ENCODE measurements at places on chromosomes 12 and 14.

- DNase-seq: no peak
Observed at GRCh38 chr12:47549258-47549657, 156.6 kb downstream of the RPAP3 start.

DNA sequence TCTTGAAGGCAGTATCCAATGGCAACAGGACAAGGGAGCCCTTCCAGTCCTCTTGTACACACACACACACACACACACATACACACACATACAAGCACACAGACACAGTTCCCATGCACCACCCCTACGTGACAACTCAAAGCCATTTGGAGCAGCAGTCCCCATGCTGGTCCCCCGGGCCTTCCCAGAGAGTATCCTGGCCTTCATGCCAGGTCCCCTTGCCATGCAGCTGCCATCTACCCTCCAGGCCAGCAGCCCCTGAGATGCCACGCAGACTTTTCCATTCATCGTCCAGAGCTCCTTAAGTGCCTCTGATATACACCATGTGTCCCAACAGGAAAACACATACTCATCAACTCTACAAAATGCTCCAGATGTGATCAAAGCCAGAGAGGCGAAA is 159.5 kb downstream of the ANO2 start:
- DNase-seq: no peak

GRCh38 chr12:25266497-25266896 is 15.8 kb upstream of the KRAS start:
- DNase-seq: no peak

- DNase-seq: no peak
Observed at GRCh38 chr12:76644950-76645349, 85.4 kb upstream of the OSBPL8 start.

DNA sequence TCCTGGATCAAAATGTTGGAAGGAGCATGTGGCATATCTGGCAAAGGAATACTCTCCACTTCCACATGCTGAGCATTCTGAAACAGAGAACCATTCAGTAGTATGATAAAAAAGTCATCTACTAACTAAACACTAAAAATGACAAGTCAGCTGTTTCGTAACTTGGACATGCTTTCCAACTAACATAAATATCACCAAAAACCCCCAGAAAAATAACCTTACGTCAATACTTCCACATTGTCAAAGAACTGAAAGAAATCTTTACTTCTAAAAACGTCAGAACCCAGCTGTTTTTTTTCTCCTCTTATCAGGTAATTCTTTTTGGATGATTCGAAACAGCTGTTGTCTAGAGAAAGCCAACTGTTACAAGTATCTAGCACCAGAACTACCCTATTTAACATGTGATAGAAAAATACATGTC is 8.2 kb downstream of the WBP11 start:
- DNase-seq: no peak

DNA sequence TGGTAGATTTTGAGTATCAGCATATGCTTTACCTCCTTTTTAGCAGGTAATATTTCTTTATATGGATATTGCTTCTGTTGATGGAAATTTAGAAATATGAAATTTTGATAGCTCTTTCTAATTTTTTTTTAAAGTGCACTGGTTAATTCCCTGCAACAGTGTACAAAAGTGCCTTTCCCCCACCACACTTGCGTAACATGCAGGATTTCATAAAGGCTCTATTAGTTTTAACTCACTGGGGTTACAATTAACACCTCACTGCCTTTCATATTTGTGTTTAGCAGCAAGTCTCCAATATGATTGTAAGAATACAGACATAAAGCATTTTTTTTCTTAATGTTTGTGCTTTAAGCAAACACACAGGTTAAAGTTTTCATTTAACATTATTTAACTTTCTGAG is 25.6 kb downstream of the MNAT1 start:
- DNase-seq: no peak

DNA sequence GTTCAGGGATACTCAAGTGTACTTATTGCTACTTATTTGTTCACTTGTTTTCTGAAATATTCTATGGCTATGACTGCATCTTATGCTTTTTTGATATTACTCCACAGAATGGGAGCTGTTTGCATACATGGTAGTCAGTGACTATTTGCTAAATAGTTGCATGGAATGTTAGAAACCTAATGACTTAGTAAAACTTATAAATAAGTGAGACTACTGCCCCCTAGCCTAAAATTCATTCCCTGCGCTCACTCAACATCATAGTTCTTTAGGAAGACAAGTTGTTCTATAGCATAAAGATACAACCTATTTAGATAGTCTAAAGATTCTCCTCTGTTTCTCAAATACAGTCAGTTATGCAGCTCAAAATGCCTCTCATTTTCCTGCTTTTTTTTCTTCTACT is 305.5 kb downstream of the CEP128 start:
- DNase-seq: no peak

- no peak for DNase-seq
Observed at GRCh38 chr12:53956251-53956887, 1.7 kb downstream of the HOXC12 start.

- no peak for DNase-seq
Observed at GRCh38 chr12:131211340-131211938, 257.7 kb downstream of the ADGRD1 start.

- DNase-seq: no peak
Observed at GRCh38 chr14:97177635-97178034, 380.5 kb downstream of the VRK1 start.

GRCh38 chr12:30286345-30286926 is 409.2 kb downstream of the IPO8 start:
- DNase-seq: no peak

DNA sequence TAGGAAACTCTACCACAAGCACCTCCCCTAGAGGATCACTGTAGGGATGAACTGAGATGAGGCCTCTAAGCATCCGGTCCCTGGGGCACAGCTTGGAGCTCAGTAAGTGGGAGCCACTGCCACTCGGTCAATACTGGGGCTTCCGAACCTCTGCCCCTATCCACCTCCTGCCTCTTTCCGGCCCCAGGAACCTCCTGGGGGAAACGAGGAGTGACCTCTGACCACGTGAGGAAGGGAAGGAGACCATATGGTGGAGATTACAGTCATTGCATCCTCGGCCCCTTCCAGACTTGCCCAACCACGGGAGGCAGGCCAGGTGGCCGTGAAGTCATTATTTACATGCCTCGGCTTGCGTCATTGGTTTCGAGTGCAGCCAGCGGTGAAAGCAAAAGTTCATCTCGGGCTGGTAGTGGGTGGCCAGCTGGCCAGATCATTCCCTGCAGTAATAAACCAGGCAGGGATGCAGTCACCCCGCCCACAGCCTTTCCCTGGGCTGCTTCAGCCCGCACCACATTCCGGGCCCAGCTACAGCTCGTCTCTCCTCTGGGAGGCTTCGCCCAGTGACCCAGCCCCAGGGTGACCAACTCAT is 65.4 kb downstream of the C14orf132 start:
- no peak for DNase-seq

DNA sequence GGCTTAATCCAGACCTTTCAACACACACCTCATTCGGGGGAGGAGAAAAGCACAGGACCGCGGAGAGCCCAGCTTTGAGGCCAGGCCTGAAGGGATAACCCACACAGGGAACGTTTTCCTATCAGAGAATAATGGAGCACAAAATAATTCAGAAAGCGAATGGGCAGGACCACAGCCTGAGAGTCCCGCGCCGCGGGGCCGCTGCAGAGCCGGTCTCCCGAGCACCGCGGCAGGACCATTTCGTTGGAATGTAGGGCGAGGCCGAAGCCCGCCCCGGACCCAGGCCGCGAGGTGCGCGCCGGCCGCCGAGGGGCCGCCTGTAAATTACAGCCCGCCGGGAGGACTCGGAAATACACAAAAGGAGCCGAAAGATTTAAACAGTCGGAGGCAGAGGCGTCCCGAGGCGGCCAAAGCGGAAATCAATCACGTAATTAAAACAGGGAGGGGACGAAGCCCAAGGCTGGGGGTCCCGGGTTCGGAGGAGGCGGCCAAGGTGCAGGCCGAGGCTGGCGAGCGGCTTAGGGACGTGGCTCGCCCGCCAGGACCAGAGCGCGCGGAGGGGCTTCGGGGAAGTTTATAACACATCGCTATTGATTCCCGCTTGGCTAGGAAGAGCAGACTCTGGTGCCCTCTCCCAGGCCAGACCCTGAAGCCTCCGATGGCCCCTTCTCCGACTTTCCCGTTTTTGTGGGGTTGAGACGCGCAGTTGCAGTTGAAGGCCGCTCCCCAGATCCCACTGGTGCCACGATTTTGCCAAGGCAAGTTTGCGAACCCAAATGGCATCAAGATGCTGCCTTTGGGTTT is 6.3 kb upstream of the HOXC4 start:
- no peak for DNase-seq

- DNase-seq: no peak
Observed at GRCh38 chr12:130955238-130955816, 1.6 kb downstream of the ADGRD1 start.

- no peak for DNase-seq
Observed at GRCh38 chr12:21757735-21758134, 16.8 kb downstream of the KCNJ8 start.

DNA sequence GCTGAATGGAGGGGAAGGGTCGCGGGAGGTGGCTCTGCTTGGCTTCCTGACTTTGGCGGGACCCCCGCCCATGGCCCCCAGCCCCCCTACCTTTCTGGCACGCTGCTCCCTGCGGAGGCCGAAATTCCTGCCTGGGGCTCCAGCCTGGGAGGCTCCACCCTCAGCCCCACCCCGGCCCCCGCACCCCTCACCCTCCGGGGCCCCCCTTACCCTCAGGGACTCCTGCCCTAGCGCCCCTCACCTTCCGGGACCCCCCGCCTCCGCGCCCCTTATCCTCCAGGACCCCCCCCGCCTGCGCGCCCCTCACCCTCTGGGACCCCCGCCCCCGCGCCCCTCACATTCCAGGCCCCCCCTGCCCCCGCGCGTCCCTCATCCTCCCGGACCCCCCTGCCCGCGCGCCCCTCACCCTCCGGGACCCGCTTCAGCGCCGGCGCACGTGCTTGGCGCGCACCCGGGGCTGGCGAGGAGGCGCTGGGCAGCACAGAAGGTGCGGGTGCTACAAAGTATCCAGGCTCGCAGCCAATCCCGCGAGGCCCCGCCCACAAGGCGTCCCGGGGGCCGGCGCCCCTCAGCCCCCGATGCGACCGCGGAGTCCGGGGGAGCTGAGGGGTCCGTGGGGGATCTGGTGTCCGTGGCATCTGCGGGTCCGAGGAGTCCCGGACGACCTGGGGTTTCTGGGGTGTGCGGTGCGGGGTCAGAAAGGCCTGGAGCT is at the start of gene ANHX:
Gene ANHX, minus strand, starts transcription at position 477 of the 712 bp plus-strand sequence. CDS start 1,521 bp downstream, outside the sequence.
- DNase-seq: no peak

GRCh38 chr14:95282354-95282985 is 37.2 kb downstream of the CLMN start:
- DNase-seq: no peak

DNA sequence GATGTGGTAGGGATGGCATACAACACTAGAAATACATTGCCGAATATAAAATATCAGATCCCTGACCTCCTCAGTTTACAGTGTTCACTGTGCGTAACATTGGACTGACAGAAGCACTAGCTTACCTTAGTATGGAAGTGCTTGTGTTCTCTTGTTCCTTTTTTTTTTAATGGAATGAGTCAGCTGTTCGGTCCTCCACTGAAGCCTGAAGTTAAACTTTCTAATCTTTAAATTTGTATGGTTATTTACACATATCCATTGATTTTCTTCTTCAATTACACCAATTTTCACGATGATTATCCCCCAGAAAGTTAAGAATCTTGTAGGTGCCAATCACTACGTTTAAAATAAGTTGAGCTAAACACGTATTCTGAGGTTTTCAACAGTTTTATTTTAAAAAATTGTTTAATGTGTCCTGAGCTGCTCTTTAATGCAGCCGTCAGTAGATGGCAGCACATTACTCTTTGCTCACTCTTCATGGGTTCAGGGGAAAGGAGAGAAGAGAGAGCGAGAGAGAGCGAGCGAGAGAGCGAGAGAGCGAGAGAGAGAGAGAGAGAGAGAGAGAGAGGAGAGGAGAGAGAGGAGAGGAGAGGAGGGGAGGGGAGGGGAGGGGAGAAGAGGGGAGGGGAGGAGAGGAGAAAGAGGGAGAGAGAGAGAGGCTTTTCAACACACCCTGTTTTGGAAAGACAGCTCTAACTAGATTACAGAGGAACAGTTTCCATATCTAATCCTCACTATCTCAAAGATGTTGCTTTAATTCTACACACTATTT is 134.7 kb upstream of the SCAF11 start:
- DNase-seq: peak; percentile 57

DNA sequence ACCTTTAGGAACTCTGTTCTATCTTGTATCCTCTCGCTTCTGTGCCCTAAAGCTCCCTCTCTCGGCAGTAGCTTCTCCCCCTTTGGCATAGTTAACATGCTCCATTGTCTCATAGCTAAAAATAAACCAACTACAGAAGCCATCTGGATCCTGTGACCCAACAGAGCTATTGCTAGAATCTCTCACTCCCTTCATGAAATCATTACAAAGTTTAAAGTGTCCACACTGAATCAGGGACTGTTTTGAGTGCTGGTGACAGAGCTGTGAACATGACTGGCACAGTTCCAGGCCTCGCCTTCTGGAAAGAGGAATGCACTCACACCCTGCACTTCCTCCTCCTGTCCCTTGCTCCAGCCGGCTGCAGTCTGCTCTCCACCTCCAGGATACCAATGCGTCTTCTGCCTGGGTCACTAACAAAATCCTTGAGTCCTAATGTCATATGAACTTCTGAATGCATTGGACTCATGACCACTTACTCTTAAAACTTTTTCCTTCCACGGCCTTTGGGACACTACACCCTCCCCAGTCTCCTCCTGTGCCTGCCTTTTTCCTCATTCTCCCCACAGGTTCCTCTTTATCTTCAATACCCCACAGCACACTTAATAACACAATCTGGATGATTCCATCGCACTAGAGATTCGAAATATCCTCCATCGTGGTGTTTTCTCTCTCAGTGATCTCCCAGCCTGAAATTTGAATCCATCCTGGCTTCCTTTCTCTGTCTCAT is 13.2 kb downstream of the PLBD1 start:
- no peak for DNase-seq

- DNase-seq: no peak
Observed at GRCh38 chr14:66496911-66497310, 10.7 kb downstream of the CCDC196 start.

DNA sequence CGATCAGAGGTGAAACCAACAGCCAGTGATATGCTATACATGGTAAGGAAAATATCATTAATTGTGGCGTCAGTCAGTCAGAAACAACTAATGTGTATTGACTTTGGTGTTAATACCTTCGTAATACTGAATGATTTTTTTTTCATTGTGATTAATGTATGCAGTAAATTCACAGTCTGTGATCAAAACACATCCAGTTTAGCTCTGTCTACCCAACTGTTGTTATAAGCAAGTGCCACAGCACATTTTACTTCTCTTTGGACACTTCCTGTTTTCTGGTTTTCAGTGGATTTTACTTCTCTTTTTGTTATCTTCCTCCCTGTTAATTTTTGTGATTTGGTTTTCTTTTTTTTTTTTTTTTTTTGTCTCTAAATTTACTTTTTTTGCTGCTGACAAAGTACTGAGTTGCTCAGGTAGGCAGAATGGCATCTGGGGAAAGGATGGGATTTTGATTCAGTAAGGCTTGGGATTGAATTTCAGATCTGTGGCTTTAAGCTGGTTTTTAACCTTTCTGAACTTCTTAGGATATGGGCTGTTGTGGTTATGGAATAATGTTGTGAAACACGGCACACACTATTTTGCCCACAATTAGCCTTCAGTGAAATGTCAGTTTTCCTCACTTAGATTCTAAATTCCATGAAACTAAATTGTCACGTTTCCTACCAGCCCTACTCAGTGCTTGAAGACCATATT is 604 bp downstream of the GLIPR1 start:
- DNase-seq: no peak

All from stimulated activated CD4-positive, alpha-beta T cell treated with anti-CD3 and anti-CD28 coated beads, Interleukin-4, amount 100 ng/mL, for 4 hours (primary cell).